CD4-positive, alpha-beta T cell (primary cell): ENCODE measurements at places on chromosomes 12 and 14. TPM values are rescaled to one million over a fixed set of nuclear protein-coding genes. Genes with fewer than 3 reads are reported as not detected.
A peak's percentile ranks its signal among the peaks of the same experiment; 100 is the strongest.

The COX8C gene
- total RNA-seq, result not detected

The ADGRD1 gene
- not detected for total RNA-seq

The RNU6-7 gene
- not detected for total RNA-seq

The ADAMTS20 gene
- not detected for total RNA-seq

DNA sequence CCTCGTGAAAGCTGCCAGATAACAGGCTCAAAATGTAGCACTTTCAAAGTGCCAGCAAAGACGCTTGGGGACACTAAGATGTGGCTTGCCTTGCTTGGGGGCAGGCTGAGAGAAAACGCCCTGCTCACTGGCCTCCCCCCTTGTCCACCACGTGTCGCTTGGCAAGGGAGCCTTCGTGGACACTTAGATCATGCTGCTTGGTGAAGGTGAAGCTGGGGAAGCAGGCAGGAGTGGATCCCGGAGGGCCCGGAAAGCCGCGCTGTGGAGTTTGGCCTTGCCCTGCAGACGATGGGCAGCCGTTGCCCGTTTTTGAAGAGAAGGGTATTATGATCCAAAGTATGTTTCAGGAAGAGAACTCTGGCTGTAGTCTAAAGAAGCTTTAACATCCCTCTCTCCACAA is 53.4 kb upstream of the BDKRB2 start:
- H3K4me3 ChIP-seq, result no peak overlapping the region
- no peak overlapping the region for H3K27ac ChIP-seq
- H3K27me3 ChIP-seq, result no peaks in the 10 kb centered on the region
- H3K36me3 ChIP-seq, result no peaks in the 10 kb centered on the region

- DNase-seq, result no peak
- no peak overlapping the region for H3K4me3 ChIP-seq
- H3K27ac ChIP-seq, result no peak overlapping the region
Measured at GRCh38 chr12:3218228-3219171, 141.3 kb downstream of the TSPAN9 start.

DNA sequence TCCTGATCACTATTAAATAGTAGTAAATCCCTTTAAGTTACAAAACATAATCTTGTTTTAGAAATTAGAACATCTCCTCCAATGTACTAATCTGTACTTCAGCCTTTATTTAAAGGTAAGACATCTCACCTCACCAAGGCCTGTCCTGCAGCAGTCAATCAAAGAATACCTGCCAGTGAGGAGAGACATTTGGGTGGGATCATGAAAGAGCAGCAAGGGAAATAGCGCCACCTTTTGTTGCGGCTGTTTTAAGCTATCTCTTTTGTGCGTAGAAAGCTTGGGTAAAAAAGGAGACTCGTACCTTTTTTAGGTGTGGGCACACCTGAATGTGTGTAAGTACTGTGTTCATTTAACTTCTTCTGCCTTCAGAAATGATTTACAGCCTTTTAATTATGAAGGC is 117.8 kb upstream of the TMTC1 start:
- DNase-seq, result no peak
- no peak overlapping the region for H3K4me3 ChIP-seq
- H3K4me1 ChIP-seq, result no peaks in the 10 kb centered on the region

GRCh38 chr12:49907352-49907751 is 3.7 kb upstream of the FAIM2 start:
- no peak for DNase-seq
- H3K27ac ChIP-seq, result no peak overlapping the region
- H3K4me3 ChIP-seq, result no peak overlapping the region
- H3K27me3 ChIP-seq, result no peaks in the 10 kb centered on the region
- H3K4me1 ChIP-seq, result peaks cover 14% of the 10 kb centered on the region
- no peaks in the 10 kb centered on the region for H3K36me3 ChIP-seq

DNA sequence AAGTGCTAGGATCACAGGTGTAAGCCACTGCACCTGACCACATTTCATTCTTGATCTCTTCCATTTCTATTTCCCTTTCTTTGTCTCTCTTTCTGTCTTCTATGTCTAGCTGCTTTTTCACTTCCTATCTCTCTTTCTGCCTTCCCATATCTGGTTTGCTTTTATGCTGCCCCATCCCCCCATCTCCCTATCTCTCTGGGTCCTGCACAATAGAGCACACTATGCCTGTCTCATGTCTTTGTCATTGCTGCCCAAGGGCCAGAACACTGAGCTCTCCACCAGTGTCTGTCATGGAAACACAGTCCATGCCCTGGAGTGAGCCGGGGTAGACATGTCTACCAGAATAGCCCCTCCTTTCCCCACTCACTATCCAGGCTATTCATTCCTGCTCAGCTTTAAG is 12.3 kb upstream of the RARG start:
- no peak overlapping the region for H3K27ac ChIP-seq
- no peaks in the 10 kb centered on the region for H3K36me3 ChIP-seq
- H3K27me3 ChIP-seq, result no peaks in the 10 kb centered on the region
- DNase-seq, result no peak
- no peak overlapping the region for H3K4me3 ChIP-seq
- peaks cover 8% of the 10 kb centered on the region for H3K4me1 ChIP-seq

- H3K4me1 ChIP-seq, result no peaks in the 10 kb centered on the region
- H3K36me3 ChIP-seq, result no peaks in the 10 kb centered on the region
- no peaks in the 10 kb centered on the region for H3K27me3 ChIP-seq
Measured at GRCh38 chr12:52364901-52365489, 2.3 kb downstream of the KRT85 start.

- no peak overlapping the region for H3K27ac ChIP-seq
- no peaks in the 10 kb centered on the region for H3K27me3 ChIP-seq
- no peak for DNase-seq
- H3K4me1 ChIP-seq, result peaks cover 3% of the 10 kb centered on the region
- H3K36me3 ChIP-seq, result peaks cover 58% of the 10 kb centered on the region
- no peak overlapping the region for H3K4me3 ChIP-seq
Measured at GRCh38 chr12:124428136-124428791, 133.4 kb downstream of the RFLNA start.

DNA sequence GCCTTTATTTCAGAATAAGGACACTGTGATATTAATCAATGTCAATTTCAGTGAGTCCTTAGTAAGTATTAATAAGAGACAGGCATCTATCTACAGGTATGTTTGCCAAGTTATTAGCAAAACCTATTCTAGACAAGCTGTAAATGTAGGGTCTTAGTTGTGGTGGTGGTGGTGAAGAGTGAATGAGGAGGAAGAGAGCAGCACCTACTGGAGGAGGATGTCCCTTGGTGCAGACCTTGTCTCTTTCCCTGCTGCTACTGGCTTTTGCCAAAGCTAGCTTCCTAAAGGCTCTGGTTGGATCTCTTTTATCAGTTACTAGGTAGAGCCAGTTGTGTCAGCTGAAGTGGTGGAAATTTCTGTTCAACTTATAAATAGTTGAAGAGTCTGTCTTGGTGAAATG is 304.8 kb upstream of the ATP2B1 start:
- DNase-seq, result no peak
- H3K4me3 ChIP-seq, result no peak overlapping the region
- H3K36me3 ChIP-seq, result no peaks in the 10 kb centered on the region
- no peaks in the 10 kb centered on the region for H3K27me3 ChIP-seq
- no peak overlapping the region for H3K27ac ChIP-seq

GRCh38 chr14:73760598-73761586 is 46.7 kb upstream of the PNMA1 start:
- H3K4me1 ChIP-seq, result peaks cover 82% of the 10 kb centered on the region
- no peak for DNase-seq
- H3K4me3 ChIP-seq, result peak overlapping the region; percentile 63

- no peak for DNase-seq
- H3K27me3 ChIP-seq, result peaks cover 62% of the 10 kb centered on the region
- H3K4me3 ChIP-seq, result peak overlapping the region; percentile 26
- H3K36me3 ChIP-seq, result peaks cover 18% of the 10 kb centered on the region
- peaks cover 49% of the 10 kb centered on the region for H3K4me1 ChIP-seq
Measured at GRCh38 chr12:48998497-48999353, 450 bp downstream of the DDN start.

DNA sequence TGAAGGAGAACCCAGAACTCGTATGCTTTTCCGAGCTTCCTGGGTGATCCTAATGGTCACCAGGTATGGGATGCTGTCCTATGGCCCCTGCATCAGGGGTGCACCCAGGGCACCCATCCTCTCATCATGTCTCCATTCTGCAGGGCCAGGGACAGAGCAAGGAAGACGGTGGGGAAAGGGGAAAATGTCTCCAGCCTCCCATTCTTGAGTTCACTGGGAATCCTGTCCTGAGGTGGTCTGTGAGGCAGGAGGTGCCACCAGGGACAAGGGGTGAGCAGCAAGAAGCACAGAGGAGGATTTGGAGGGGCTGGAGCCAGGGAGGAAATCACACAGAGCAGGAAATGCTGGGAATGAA is 14.9 kb upstream of the SLC6A12 start:
- no peaks in the 10 kb centered on the region for H3K4me1 ChIP-seq
- no peak for DNase-seq
- H3K27me3 ChIP-seq, result peaks cover 3% of the 10 kb centered on the region
- H3K36me3 ChIP-seq, result no peaks in the 10 kb centered on the region
- H3K27ac ChIP-seq, result no peak overlapping the region
- no peak overlapping the region for H3K4me3 ChIP-seq

- no peak overlapping the region for H3K27ac ChIP-seq
- H3K36me3 ChIP-seq, result no peaks in the 10 kb centered on the region
- no peak overlapping the region for H3K4me3 ChIP-seq
Measured at GRCh38 chr14:99026471-99026870, 245.5 kb downstream of the BCL11B start.

DNA sequence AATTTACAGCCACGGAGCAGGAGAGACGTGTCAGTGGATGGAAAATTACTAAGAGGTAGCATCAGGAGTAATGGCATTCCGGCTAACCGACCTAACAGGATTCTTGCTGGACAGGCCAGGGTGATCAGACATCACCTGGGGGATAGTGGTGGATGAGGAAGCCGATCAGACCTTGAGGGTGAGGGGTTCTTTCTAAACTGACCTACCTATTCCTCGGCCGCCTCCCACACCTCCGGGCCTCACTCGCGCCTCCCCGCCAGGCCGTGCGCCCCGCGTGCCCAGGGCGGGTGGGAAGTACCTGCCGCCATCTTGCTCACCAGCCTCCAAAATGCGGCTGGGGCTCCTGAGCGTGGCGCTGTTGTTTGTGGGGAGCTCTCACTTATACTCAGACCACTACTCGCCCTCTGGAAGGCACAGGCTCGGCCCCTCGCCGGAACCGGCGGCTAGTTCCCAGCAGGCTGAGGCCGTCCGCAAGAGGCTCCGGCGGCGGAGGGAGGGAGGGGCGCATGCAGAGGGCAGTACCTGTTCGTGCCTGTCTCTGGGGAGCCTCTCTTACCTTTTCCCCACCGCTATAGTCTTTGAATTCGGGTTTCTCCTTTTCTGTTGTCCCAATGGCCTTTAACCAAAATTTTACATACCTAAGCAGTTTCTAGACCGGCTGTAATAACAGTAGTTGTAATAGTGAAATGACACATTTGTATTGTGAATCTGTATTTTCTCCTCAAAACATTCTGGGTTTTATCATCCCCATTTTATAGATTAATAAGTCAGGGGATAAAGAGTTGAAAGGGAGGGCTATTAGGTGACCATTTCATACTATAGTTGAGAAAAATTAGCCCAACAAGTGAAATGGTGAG is at the start of gene TMPRSS12:
TMPRSS12 (plus strand) TSS at position 290 of the 857 bp plus-strand sequence; CDS start at position 329, 39 bp downstream.
- H3K4me1 ChIP-seq, result no peaks in the 10 kb centered on the region
- H3K27me3 ChIP-seq, result no peaks in the 10 kb centered on the region
- no peaks in the 10 kb centered on the region for H3K36me3 ChIP-seq
- H3K27ac ChIP-seq, result no peak within 1 kb of the TSS

DNA sequence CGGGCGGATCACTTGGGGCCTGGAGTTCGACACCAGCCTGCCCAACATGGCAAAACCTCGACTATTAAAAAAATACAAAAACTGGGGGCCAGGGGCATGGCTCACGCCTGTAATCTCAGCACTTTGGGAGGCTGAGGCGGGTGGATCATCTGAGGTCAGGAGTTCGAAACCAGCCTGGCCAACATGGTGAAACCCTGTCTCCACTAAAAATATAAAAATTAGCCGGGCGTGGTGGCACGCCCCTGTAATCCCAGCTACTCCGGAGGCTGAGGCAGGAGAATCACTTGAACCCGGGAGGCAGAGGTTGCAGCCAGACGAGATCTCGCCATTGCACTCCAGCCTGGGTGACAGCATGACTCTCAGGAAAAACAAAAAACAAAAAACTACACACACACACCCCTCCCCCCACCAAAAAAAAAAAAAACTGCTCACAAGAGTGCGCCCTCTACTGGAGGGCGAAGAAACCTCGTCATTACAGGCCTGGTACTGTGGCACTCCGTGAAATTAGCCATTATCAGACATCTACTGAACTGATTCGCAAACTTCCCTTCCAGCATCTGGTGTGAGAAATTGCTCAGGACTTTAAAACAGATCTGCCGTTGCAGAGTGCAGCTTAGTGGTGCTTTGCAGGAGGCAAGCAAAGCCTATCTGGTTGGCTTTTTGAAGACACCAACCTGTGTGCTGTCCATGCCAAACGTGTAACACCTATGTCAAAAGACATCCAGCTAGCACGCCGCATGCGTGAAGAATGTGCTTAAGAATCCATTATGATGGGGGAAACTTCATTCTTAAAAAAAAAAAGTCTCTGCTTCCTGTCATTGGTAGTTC is 7.7 kb downstream of the PPP1R3E start:
- no peak overlapping the region for H3K27ac ChIP-seq
- H3K4me1 ChIP-seq, result peaks cover 13% of the 10 kb centered on the region
- no peak overlapping the region for H3K4me3 ChIP-seq
- H3K27me3 ChIP-seq, result no peaks in the 10 kb centered on the region
- peaks cover 14% of the 10 kb centered on the region for H3K36me3 ChIP-seq

- H3K36me3 ChIP-seq, result no peaks in the 10 kb centered on the region
- no peaks in the 10 kb centered on the region for H3K4me1 ChIP-seq
- H3K27ac ChIP-seq, result no peak overlapping the region
Measured at GRCh38 chr12:69886715-69887114, 61.7 kb downstream of the MYRFL start.

DNA sequence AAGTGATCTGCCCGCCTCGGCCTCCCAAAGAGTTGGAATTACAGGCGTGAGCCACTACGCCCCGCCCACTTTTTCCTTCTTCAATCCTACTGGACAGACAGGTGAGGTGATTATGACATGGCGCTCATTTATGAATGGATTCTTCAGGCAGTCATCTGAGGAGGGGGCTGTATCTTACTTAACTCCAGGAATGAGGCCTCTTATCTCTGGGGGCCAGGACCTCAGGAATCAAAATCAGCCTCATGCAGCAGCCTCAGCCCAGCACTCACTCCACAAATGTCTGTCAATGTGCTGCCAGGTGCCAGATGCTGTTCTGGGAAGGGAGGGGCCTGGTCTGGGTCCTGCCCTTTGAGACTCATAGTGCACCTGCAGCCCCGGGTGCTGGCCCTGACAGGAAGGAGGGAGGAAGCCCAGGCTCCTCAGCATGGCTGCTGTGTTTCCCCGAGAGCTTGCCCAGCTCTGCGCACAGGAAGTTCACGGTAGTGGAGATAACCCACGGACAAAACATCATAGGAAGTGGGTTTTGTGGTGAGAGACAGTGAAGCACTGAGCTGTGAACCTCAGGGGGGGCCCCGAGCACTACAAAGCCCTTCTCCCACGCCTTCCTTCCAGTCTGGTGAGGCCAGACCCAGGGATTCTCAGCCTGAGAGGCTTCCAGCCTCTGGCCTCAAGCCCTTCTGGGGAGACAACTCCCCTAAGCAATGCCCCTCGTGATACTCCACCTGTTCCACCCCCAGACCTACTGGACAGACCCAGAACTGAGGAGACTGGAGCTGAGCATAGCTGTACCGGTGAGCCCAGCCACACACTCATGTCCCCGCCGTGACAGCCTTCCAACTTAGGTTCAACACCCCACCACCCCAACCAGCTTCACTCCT is 22.3 kb downstream of the GALNT6 start:
- peak; percentile 82 for DNase-seq
- H3K36me3 ChIP-seq, result peaks cover 14% of the 10 kb centered on the region
- peaks cover 45% of the 10 kb centered on the region for H3K4me1 ChIP-seq
- no peaks in the 10 kb centered on the region for H3K27me3 ChIP-seq
- peak overlapping the region; percentile 42 for H3K4me3 ChIP-seq
- peak overlapping the region; percentile 59 for H3K27ac ChIP-seq

- peaks cover 56% of the 10 kb centered on the region for H3K4me1 ChIP-seq
- no peaks in the 10 kb centered on the region for H3K36me3 ChIP-seq
- H3K27ac ChIP-seq, result no peak overlapping the region
- DNase-seq, result no peak
- H3K27me3 ChIP-seq, result no peaks in the 10 kb centered on the region
Measured at GRCh38 chr14:75254381-75254822, 24.2 kb upstream of the FOS start.
